ENCODE measurements at places on chromosomes 2 and 18.

DNA sequence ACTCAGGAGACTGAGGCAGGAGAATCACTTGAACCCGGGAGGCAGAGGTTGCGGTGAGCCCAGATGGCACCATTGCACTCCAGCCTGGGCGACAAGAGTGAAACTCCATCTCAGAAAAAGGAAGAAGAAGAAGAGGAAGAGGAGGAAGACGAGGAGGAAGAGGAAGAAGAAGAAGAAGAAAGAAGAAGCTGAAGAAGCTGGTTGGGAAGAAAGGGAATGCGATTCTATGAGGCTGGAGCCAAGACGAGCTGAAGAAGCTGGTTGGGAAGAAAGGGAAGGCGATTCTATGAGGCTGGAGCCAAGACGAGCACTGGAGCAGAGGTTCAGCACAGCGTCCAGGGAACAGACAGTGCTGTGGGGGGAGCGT is 30.3 kb upstream of the TAF1B start:
- DNase-seq: no peak

DNA sequence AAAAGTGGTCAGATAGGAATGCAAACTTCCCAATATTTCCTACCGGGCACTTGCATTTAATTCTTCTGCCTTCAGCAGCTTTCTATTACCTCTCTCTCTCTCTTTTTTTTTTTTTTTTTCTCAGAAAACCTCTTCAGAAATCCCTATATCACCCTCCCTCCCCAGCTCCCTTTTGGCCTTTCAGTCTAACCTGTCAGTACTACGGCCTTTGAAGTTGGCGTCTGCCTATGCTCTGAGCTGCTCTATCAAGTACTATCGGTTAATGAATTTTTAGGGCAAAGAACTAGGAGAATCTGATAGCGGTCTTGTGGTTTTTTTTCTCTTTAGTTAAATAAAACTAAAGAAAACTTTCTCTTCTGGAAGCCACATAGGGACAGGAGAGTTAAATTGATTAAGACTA is 122.4 kb upstream of the MAPRE2 start:
- no peak for DNase-seq

- no peak for DNase-seq
These were observed 74.4 kb upstream of the EPB41L3 start for GRCh38 chr18:5618047-5618688.

DNA sequence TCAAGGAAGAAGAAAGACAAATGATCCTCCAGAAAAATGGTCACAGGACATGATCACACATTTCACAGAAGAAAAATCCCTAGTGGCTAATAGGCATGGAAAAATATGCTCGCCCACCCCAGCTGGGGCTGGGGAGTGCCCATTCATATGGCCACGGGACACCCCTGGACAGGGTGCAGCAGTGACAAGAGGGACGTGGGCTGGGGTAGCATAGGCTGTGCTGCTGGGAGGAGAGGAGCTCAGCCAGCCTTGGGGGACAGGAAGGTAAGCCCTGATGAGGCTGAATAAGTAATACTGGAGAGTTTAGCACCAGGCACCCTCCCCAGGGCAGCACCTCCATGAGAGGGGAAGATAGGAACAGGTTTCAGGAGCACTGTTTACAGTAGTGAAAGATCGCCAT is 254.9 kb upstream of the HS6ST1 start:
- DNase-seq: no peak

DNA sequence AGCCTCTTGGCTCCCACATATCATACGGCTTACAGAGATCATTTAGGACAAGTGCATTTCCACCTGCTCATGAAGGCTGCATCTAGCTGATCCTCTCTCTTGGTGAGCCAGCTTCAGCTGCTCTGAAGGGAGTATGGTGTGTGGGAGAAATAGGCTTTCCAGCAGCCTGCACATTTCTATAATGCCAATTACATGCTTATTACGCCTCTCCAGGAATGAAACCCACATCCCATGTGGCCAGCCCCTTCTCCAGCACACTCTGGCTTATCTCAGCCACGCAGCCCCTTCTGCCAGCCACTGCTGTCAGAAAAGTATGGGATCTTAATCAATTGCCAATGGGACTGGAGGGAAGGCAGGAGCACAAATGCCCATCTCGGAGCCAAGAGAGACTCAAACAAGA is 117.5 kb downstream of the GALNT14 start:
- no peak for DNase-seq

GRCh38 chr2:235789552-235789951 is 295.7 kb downstream of the AGAP1 start:
- no peak for DNase-seq

GRCh38 chr2:158734442-158734841 is 60.7 kb upstream of the DAPL1 start:
- no peak for DNase-seq

GRCh38 chr2:216312441-216312840 is 59.8 kb downstream of the MARCHF4 start:
- DNase-seq: no peak

GRCh38 chr2:172545408-172546075 is 10.3 kb upstream of the PDK1 start:
- no peak for DNase-seq

All from stimulated activated CD4-positive, alpha-beta T cell treated with anti-CD3 and anti-CD28 coated beads, Interleukin-1b, Interleukin-23, amount 100 ng/mL, for 1 hour (primary cell).